Bladder microvascular endothelial cell (primary cell): ENCODE measurements at places on chromosomes 16 and 17. TPM values are rescaled to one million over a fixed set of nuclear protein-coding genes. Genes with fewer than 3 reads are reported as not detected.

SULT1A3 gene
- 2.3 and 4.7 TPM in 2 replicates for total RNA-seq

ARL5C gene
- total RNA-seq: not detected in 2 replicates

TRPV3 gene
- not detected in 2 replicates for total RNA-seq

FSCN2 gene
- 0.16 and 1.1 TPM in 2 replicates for total RNA-seq

C17orf78 gene
- not detected in 2 replicates for total RNA-seq
